ENCODE measurements at places on chromosomes 5 and 9. TPM values are rescaled to one million over a fixed set of nuclear protein-coding genes. Genes with fewer than 3 reads are reported as not detected.
A peak's percentile ranks its signal among the peaks of the same experiment; 100 is the strongest.

DNA sequence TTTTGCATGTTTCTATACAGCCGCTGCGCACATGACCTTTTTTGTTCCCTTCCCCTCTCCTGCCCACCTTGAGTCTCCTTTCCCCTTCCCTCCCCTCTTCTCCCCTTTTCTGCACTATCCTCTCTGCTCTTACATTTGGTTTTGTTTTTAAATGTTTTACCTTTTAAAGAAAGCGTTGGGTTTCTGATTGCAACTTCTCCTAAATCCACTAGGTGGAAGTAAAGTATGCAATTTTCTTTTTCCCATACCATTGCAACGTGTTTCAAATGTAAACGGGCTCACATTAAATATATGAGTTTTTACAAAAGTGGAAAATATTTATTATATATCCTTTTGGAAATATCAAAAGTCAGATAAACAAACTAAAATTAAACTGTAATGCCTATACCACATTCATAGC, 500.9 kb downstream of the DIRAS2 start:
- DNase-seq = peak; percentile 15

DNA sequence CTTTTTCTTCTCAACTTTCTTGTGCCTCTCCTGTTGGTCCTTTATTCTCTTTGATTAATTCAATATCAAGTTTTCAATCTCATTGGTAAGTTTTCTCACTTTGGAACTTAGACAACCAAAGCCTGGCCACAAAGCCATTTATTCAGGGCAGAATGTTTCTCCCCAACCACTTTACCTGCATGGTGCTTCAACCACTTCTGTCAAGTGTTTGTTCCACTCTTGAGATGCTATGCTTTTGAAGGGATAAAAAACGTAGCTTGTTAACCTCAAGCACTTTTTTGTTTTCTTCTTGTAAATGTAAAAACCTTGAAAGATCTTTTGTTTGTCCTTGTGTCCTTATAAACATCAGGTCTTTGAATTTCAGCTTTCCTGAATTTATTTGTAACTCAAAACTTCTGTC, 966.7 kb downstream of the MAT2B start:
- DNase-seq = no peak

- no peak for DNase-seq
Measured at GRCh38 chr9:113645978-113646253, 182.4 kb downstream of the RGS3 start.

DNA sequence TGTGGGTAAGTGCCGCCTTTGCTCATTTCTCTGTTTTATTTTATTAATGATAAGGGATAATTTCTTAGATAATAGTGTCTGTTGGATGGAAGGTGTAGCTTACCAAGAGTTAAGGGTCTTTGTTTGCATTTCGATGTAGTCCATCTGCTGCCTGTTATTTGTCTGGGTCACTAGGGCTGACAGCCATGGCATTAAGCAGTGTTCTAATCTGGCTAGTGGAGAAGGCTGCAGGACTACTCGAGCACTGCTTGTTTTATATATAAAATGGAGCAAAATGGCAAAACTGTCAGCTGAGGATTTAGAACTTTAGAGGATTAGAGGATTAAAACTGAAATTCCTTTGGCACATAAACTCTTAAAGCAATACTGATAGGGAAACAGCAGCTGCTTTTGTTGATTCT, 67.5 kb downstream of the C7 start:
- DNase-seq = no peak

Gene GRIA1
- 0.14 TPM for total RNA-seq

DNA sequence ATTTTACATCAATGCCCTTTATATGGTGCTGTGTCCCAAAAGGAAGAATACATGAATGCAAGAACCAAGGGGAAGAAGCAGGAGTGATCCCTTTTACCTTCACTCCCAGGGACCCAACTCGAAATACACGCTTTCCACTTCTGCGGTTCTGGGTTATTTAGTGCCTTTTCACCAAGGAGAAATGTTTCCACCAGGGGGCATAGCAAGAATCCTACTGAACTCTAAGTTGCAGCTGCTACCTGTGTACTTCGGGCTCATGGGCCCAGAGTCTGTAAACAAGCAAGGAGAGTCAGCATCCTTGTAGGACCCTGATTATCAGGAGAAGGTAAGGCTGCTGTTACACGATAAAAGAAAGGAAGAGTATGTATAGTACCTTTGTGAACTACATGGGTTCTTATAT, 45.7 kb downstream of the DPYSL3 start:
- DNase-seq = no peak

GRCh38 chr5:62900976-62901375, 322.4 kb downstream of the LRRC70 start:
- DNase-seq = no peak

- no peak for DNase-seq
Measured at GRCh38 chr5:52356311-52356918, 431.3 kb upstream of the ITGA1 start.

DNA sequence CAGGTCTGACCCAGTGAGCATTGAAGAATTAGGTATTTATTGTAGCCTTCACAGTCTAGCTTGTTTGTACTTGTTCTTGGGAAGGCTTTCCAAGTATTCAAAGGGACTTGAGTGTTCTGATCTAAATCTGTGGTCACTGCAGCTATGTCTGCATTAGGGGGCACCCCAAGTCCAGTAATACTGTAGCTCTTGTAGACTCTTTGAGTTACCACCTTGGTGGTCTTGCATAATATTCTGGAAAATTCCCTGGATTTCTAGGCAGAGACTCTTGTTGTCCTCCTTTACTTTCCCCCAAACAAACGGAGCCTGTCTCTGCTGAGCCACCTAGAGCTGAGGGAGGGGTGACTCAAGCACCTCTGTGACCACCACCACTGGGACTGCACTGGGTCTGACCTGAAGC, 149.5 kb upstream of the DHFR start:
- no peak for DNase-seq

DNA sequence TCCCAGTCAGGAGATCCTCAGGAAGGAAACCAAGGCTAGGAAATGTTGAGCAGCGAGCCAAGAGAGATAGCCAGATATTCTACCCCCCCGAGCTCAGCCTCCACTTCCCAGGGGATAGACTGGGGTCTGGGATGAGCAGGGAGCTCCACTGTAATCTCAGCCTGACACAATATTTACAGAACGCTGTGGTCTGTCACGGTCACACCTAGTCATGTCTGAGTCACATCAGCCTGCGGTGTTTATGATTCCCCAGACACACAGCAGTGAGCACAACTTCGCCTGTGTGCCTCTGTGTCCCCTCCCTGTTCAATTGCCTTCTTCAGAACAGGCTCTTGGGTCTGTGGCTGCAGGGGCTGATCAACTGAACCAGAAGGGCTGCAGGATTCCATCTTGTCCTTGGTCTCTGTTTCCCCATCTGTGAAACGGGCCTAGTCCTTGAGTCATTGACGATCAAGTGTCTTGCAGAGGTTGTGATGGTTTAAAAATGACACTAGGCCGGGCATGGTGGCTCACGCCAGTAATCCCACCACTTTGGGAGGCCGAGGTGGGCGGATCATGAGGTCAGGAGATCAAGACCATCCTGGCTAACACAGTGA, 8.6 kb upstream of the PRRX2 start:
- no peak for DNase-seq

GRCh38 chr5:132293066-132293991, 865 bp upstream of the SLC22A4 start:
- DNase-seq = peak; percentile 6
